ENCODE measurements at places on chromosomes 6 and 20. TPM values are rescaled to one million over a fixed set of nuclear protein-coding genes. Genes with fewer than 3 reads are reported as not detected.

- DNase-seq: no peak
Observed at GRCh38 chr6:13338038-13338437, 9.7 kb upstream of the TBC1D7 start.

The ALDH8A1 gene
- total RNA-seq: 0.55 TPM

The MUCL3 gene
- not detected for total RNA-seq

- DNase-seq: no peak
Observed at GRCh38 chr20:39234520-39235095, 272.5 kb downstream of the DHX35 start.

- no peak for DNase-seq
Observed at GRCh38 chr6:157304899-157305663, 18.2 kb downstream of the TMEM242 start.

The GABRR1 gene
- not detected for total RNA-seq

DNA sequence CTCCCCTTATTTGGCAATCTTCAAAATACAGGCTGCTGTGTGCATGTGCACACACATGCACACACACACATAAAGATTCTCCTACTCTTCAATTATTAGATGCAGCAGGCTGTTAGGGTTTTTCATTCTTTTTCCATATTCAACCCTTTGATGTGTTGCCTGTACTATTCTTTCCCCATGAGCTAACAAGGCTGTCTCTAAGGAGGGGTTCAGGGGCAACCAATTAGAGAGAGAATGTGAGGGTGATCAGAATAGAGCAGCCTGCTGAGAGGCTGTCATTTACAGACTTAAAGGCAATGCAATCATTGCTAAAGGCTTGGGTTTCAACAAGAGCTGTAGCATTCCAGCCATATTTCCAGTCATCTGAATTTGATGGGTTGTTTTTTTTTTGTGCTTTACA lies 467.4 kb upstream of the ID4 start:
- DNase-seq: no peak

DNA sequence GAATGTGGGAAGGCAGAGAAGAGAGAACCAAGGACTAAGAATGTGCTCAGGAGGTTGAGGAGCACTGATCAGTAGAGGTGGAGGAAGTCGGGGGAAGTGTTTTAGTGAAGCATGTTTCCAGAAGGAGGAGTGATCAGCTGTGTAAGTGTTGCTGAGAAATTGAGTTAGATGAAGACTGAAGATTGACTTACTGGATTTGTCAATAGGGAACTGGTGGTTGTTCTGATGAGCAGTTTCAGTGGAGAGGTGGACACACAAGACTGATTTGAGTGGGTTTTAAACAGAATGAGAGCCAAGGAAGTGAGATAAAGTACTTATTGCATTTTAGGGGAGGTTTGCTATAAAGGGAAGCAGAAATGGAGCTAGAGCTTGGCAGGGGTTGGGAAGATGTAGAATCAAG lies 182.6 kb downstream of the CDKAL1 start:
- no peak for DNase-seq

DNA sequence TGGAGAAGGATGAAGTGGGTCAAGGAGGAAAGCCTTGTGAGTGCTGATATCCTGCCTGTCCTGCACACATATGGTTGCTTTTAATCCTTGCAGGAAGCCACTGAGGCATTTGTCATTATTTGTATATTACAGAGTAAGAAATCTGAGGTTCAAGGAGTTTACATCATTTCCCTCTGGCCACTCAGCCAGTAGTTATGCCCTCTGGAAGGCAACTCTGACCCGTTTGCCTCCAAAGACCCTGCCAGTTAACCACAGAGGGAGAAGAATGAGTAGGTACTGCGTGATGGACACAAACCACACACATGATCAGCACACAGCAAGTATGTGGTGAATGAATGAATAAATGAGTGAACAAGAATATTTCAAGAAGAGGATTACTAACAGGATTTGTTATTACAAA lies 7.9 kb upstream of the FAM210B start:
- DNase-seq: no peak

The MEI4 gene
- not detected for total RNA-seq

- DNase-seq: no peak
Observed at GRCh38 chr6:26439151-26440125, 866 bp upstream of the BTN3A3 start.

GRCh38 chr20:48975955-48976354 lies 54.4 kb downstream of the ARFGEF2 start:
- DNase-seq: no peak

DNA sequence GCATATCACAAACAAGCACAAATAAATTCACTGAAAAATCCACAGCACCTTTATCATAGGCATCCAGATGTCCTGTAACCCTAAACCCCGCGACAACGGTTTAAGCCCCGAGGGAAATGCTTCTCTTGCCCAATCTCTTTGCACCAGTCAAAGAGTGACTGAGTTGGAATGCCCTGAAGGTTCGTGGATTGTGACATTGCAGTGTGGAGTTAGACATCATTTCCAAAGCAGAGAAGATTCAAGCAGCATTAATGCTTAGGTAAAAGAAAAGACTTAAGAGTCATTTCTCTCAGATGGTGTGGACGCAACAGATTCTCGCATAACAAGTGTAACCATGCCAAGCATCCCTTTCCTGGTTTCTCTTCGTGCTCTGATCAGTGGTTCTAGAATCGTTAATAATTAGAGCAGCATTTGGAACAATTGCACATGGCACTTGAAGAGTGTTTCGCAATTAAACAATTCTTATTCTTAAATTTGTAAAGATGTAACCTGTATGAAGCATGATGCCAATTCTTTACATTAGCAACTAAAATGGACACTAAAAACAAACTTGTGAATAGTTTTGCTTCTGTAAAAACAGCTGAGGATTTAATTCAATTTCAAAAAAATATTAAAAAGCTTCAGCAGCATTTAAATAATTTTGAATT lies 121.6 kb downstream of the HIVEP2 start:
- no peak for DNase-seq

- no peak for DNase-seq
Observed at GRCh38 chr6:159565181-159565710, 127.8 kb downstream of the SOD2 start.

The SHLD1 gene
- total RNA-seq: 1.8 TPM

DNA sequence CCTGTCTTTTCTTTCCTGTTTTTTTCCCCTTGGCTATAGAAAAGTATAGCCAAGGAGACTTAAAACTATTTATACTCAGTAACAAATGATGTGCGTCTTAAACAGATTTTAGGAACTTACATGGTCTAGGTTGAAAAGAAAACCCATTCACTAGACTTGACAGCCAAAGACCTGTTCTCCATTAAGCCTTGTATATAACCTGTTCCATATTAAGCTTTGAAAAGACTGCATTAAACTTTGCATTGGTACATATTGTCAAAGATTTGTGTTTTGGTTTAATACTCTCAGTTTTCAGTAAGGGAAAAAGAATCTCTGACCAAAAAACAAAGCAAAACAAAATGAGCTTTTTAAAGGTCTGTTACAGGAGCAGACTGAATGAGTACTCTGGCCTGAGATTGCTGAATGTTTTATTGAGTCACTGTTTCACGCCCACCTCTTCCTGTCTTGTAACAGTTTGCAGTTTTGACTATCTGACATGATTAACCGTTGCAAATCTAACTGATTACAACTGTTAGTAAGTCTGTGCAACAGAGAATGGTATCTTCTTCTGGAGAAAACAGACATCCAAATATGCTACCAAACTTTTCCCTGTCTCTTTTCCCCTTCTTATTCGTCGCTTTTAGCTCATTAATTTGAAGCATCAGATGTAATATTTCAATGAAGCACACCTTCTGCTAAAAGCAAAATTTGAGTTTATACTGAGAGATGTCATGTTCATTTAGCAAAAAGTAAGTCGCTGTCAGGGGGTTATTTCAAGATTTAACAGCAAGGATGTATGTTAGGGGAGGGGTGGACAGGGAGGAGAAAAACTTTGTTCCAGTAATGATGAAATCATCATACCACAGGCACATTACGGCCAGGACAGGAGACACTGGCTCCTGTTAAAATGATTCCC lies 59.1 kb upstream of the SUPT3H start:
- DNase-seq: no peak

DNA sequence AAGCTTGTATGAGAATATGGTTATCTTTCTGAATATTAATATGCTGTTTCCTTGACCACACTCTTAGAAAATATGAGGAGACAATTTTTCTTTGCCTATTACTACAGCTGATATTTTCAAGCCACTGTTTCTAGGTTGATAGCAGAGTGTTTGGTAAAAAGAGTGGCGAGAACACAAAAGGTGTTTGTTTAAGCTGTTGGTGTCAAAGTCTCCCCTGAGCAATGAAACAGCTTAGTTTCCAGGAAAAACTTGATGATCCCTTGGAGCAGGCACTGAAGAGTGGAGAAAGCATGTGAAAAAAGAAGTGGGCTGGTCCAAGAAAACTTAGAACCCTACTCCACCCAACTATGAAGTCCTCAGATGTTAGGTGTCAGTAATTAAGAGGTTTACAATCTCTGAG lies 182.7 kb downstream of the TFAP2B start:
- DNase-seq: no peak

The MUC21 gene
- 0.28 TPM for total RNA-seq

- DNase-seq: no peak
Observed at GRCh38 chr20:5524896-5525295, 208.1 kb upstream of the PROKR2 start.

DNA sequence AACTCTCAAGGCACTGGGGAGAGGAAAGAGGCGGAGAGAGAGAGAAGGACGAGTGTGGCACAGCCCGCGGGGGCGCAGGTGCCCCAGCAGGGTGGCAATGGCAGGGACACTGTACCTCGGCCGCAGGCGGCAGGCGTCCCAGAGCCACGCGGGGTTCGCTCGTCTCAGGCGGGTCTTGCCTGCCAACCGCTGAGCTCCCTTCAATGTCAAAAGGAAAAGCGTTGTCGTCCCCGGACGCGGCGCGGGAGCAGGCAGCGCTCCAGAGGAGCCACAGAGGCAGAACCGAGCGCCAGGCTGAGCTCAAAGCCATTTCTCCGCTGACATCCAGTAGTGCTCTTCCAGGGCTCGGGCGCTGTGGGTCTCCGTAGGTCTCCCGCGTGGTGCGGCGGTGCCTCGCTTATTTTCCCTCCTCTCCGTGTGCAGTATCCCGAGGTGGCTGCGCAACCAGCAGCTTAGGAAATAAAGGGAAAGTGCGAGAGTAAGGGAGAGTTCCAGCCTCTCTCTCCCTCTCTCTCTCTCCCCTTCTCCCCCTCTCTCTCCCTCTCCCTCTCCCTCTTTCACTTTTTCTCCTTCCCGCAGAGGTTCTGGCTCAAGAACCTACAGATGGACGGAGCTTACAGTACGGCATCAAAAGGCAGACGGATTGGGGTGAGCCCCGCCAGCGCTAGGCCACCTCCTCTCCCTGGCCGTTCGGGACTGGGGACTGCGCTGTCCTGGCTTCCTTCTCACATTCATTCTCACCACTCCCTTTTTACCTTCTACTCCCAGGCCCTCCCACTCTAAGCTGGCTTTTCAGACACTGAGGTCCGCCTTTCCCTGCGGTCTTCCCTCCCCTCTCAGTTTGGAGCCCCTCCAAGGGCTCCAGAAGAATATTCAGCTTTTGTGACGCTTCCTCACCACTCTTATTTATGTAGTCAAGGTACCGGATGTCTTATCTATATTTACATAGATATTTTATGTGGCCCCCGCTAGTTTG lies at the start of gene LAMA4:
Gene LAMA4, minus strand, starts transcription at position 727 of the 976 bp plus-strand sequence. Its CDS starts 417 bp downstream, at position 310.
- DNase-seq: peak; percentile 67

The HDGFL1 gene
- total RNA-seq: not detected

GRCh38 chr20:2873747-2874041 lies 413 bp downstream of the PTPRA start:
- peak; percentile 36 for DNase-seq

The TP53TG5 gene
- not detected for total RNA-seq

DNA sequence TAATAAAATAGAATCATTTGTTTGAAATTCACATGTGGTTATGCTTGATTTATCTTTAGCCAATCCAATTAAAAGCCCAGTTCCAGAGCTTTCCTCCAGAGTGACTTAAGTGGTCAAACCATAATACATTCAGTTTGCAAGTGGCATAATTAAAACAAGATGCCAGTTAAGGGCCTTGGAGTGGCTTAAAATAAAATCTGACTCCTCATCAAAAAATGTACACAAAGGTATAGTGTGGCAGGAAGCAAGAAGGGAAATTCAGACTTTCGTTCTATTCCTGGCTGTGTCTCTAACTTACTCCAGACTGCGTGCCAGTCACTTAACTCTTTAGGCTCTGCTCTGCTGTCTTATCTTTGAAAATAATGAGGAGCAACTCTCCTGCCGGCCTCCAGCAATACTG lies 251.3 kb upstream of the PRND start:
- DNase-seq: no peak

GRCh38 chr6:72218125-72218524 lies 331.8 kb downstream of the RIMS1 start:
- DNase-seq: no peak

- DNase-seq: no peak
Observed at GRCh38 chr6:161631676-161632194, 357.9 kb upstream of the AGPAT4 start.
